ENCODE measurements at places on chromosomes 1 and 21.

- DNase-seq, result no peak
Measured at GRCh38 chr1:178649582-178650350, 75.3 kb upstream of the RALGPS2 start.

DNA sequence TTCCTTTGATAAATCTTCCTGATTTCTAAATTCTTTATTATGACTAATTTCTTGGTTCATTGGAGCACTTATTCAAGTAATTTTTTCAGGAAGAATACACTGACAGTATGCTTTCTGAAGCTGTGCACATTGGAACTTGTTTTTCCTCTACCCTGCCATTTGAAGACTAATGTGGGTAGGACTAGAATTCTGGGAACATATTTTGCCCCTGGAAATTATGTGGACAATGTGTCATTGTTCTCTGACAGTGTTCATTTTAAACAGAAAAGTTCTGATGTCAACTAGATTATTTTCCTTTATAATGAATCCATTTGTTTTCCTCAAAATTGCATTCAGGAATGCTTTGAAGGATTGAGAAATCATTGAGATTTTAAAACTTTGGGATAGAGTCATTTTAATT lies 34.8 kb upstream of the ST6GALNAC5 start:
- DNase-seq, result no peak

DNA sequence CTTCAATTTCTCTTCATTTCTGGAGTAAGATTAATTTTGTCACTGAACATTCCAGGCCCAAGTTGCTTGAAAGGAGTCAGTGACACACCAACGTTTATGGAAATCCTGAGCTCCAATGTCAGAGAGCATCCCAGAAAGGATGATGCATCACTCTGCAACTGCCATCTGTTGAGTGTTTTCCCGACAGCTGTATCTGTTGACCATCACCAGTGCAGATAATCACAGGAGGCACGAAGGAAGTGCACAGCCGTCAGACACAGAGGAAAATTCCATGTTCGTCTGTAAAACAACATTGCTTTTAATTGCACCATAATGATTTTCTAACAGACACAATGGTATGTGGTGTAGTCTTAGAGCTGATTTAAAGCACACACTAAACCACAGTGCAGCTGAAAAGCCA lies 376.7 kb upstream of the ADGRL2 start:
- DNase-seq, result no peak

DNA sequence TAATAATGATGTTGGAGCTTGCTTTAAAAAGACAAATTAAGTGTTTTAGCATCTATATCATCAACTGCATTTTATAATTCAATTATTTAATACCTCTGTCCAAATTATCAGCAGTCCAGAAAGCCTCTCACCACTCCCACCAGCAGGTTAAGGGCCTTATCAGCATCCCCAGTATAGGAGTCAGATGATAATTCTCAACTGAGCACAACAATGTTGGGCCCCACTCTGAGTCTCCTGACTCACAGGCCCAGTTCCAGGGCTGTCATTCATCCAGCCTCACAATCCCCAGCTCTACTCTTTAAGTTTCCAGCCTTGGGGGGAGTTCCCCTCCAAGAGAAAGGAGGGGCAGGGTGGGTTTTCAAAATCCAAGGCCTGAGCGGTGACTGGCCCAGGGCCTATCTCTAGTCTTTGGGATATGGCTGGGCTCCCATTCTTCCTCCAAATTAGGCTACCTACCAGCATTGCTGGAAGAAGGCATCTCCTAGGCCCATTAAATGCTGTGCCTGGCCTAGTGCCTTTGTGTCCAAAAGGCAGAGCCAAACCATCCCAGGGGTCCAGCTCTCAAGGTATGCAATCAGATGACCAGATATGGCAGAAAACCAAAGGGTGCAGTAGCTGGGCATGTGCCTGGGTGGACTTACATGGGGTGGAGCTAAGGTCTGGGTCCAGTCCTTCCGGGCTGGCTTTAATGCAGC lies 134.1 kb downstream of the GLUL start:
- no peak for DNase-seq

DNA sequence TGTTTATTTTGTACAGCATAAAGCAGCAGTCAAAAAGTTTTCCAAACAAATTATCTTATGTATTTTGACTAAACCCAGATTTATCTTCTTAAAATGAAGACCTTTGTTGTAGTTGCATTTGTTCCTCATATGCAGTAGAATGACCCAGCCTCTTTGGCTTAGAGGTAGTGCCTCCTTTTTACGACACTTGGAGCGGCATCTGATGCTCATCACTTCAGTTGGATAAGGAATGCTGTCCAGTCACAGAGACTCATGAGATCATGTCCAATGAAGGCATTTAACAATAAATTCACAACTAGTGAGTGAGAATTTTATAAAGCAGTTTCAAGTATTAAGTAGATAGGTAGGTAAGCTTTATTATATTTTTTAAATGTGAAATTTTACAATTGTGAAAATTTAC lies 35.2 kb downstream of the PTPRC start:
- DNase-seq, result no peak
